ENCODE measurements at places on chromosomes 16 and 17.

- no peak for DNase-seq
These were observed 18.0 kb downstream of the PLCD3 start for GRCh38 chr17:45114117-45114932.

GRCh38 chr16:27980919-27981700, 82.4 kb downstream of the GSG1L start:
- DNase-seq: no peak

GRCh38 chr16:46426336-46426735, 194.8 kb downstream of the SHCBP1 start:
- no peak for DNase-seq

DNA sequence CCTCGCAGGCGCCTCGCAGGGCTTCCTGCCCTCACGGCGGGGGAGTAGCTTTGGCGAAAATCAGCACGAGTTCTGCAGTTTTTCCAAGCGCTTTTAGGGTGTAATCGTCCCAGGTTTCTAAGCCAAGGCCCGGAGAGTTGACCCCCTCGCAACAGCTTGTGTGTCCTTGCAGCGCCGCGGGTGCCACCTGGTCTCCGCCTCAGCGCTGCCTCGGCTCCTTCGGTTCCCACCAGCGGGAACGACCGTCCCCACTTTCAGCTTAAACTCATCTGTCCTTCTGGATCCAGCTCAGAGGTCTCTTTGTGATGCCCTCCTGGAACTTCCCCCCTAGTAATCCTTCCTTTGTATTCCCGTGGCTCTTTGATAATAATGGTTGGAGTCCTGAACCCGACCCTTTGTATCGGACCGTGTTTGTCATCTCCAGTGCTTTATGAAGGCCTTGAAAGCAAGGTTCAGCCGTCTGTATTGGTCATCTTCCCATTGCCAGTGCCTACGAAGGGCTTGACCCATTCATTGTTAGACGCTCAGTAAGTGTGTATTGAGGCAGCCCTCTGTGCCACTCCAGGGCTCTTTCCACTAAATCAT, 858 bp upstream of the SMARCE1 start:
- DNase-seq: no peak

- DNase-seq: no peak
These were observed 27.5 kb downstream of the TMEM238L start for GRCh38 chr17:10776381-10776780.

DNA sequence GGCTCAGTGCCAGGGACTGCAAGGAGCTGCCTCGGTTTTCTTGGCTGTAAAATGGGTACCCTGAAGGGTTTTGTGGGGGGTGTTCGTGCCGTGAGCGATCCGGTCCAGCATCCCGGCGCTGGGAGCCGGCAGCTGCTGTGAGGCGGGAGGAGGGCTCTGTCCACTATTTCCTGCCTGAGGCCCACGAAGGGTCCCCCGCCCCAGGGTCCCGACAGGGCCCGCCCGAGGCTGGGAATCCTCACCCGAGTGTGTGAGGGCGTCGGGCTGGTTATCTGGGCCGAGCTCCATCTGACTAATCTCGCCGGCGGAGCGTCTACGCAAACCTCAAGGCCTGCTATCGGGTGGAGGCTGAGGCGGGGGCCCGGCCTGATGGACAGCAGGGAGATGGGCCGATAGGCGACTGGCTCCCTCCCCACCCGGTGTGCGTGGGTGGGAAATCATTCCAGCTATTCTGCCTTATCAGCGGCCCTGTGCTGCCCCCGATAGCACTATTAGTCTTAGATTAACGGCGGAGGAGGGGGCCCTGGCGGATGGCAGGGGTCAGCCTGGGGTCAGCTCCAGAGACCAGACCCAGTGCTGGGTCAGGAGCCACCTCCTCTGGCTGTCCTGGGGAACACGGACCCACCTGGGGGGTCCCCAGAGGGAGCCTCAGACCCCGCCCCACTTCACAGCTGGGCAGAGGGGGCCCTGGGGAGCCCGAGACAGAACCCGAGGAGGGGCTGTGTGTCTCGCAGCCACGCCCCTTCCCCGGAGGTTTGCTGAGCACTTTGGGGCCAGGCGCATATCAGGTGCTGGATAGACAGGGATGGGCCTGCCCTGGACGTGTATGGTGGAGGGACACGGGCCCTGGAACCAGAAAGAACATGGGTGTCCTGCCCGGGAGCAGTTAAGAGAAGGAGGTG, 44.7 kb downstream of the ZFPM1 start:
- DNase-seq: no peak

DNA sequence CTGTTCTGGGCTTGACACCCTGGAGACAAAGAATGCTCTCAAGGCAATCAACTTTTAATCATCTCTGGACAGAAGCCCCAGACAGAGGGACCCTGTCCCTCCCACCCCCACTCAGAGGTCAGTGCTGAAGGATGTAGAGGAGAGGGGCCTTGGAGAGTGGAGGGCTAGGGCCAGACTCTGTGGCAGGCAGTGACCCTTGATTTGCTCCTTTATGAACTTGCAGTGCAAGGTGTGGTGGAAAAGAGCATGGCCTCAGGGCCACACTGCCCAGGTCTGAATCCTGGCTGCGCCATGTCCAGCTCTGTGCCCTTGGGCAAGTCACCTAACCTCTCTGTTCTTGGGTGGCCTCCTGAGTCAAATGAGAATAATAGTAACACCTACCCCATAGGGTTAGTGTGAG, 134.3 kb downstream of the TMEM132E start:
- no peak for DNase-seq

DNA sequence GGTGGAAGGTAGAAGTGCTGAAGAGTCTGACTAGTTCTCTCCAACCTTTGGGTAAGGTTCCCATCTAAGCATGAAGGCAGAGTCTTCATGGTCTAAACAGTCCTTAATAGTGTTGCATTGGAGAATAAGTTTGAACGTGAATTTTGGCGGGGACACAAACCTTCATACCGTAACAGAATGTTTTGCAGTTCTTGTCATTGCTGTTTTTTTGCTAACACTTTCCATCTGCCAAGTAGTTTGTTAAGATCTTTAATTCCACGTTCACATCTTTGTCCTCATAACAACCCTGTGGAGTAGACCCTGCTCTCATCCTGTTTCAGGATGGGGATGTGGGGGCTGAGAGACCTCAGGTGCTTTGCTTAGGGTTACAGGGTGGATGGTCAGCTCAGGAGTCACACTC, 936.9 kb upstream of the EEF2KMT start:
- no peak for DNase-seq

DNA sequence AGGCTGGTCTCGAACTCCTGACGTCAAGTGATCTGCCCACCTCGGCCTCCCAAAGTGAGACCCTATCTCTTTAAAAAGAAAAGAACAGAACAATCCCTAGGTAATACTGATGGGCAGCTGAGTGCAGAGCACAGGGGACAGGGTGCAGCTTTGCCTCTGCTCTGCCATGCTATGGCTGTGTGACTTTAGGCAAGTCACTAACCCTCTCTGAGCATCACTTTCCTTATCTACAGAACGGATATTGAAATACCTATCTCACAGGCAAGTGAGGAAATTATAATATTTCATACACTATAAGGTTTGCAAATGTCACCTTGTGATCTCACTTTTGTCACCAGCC, 4.1 kb downstream of the CASKIN2 start:
- no peak for DNase-seq

- DNase-seq: no peak
These were observed 27.8 kb downstream of the MARCHF10 start for GRCh38 chr17:62780269-62780668.

DNA sequence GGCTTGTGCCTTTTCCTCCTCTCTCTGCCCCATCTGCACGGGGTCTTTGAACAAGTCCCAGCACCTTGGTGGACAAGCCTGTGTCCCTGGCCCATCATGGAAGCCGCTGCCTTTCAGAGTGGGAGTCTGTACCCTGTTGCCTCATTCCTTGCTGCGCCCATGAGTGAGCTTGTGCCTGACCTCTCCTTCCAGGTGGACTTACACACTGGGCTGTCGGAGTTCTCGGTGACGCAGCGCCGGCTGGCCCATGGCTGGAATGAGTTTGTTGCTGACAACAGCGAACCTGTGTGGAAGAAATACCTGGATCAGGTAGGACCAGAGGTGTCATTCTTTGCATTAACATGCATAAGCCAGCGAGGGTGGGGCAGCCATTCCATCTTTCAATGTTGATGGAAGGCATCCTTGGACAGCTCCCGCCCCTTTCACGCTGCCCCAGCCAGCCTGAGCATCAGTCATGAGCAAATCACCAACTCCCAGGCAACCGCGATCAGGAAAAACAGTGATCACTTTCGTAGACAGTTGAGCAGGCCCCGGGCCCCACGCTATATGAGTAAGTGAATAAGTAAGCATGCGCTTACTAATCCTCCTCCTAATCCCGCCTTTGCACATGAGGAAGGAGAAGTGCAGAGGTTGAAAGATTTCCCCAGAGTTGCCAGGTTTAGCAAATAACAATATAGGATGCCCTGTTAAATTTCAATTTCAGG, 36.8 kb downstream of the ATP2C2 start:
- no peak for DNase-seq

- DNase-seq: no peak
These were observed 49.4 kb downstream of the CCDC42 start for GRCh38 chr17:8695241-8695640.

- no peak for DNase-seq
These were observed 2.4 kb downstream of the ANKRD13B start for GRCh38 chr17:29595107-29595942.

DNA sequence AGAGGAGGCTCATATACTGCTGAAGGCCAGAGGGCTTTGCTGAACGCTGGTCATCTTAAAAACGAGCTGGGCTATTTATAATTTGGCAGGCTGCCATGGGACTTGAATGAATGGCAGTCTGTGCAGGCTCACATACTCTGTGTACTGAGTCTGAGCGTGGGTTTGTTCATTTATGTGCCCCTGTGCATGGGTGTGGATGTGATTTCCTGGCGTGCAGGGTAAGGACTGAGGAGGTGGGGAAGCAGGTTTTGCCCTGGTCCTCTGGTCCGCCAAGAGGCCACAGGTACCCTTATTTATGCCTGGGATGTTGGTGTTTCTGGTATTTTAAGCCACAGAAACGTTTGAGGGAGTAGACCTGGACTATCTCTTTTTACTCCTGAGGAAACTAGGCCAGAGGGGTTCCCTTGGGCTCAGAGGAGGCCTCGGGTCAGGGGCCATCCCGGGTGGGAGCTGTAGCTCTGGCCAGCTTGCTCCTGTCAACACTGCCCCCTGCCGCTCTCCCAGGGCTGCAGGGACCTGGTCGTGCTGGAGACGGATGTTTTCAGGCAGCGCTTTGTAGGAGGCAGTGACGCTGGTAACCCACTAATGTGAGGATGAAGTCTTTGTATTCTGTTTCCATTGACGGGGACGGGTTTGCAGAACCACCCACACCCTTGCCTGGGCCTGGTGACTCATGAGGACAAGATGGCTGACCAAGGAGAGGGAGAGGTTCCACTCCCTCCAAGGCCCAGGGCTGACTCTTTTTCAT, 184.4 kb downstream of the MSI2 start:
- DNase-seq: peak; percentile 57

DNA sequence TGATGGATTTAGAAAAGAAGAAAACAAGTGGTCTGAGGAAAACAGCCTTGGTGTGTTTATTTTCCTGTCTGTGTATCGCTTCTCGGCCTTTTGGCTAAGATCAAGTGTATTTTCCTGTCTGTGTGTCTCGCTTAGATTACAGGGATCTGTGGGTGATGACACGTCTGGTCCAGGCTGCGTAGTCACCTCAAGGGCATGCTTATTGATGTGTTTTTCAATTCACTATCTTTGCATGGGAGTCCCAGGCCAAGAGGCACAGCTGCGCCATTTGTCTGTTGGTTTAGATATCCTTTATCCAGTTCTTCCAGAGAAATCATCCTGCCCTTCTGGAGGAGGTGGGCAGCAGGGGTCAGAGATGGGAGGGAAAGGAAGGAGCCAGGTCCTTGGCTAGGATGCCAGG, 47.1 kb upstream of the STH start:
- no peak for DNase-seq

GRCh38 chr16:75774197-75774596, 47.9 kb upstream of the CPHXL start:
- no peak for DNase-seq

GRCh38 chr17:57874434-57875289, 24.8 kb upstream of the MRPS23 start:
- no peak for DNase-seq

DNA sequence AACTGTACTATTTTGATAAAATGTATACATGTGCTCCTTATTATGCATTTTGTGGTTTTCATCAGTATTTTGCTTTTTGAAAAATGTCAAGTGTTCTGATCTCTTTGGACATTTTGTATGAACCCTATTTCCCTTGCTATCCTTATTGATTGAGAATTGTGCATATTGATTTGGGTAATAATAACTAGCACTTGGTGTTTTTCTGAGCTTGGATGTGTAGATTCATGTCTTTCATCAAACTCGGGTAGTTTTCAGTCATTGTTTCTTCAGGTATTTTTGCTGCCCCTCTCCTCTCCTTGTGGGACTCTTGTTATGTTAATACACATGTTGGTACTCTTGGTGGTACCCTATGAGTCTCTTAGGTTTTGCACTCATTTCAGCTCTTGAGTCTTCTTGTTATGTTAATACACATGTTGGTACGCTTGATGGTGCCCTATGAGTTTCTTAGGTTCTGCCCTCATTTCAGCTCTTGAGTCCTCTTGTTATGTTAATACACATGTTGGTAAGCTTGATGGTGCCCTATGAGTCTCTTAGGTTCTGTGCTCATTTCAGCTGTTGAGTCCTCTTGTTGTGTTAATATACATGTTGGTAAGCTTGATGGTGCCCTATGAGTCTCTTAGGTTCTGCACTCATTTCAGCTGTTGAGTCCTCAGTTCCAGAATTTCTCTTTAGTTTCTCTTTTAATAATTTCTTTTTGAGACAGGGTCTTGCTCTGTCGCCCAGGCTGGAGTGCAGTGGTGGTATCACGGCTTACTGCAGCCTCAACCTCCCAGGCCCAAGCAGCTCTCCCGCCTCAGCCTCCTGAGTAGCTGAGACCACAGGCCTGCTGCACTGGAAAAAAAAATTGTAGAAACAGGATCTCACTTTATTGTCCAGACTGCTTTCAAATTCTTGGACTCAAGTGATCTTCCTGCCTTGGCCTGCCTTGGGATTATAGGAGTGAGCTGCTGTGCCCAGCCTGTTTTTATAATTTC, 19.3 kb downstream of the ZNF750 start:
- DNase-seq: no peak

DNA sequence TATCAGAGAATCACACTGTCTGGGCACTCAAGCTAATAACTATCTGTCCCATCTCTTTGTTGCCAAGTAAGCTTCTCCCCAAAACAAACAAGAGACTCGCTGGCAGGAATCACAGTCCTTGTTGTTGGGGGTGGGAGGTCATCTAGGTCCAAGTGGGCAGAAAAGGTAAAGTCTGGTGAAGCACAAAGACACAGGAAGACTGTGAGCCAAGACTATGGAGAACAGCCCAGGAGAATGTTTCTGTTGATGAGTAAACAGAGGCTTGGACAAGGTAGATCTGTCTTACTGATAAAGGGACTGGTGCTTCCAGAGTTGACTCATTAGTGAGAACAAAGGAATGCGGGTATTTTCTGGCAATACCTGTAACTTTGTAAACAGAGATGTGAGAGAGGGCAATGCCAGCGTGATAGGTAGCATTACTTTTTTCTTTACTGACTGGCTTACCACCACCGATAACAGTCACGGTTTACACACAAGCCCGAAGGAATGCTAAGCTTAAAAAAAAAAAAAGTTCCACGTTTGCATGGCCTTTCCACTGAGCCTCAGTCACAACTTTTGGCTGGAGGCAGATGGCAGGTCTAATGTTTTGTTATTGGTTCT, 11.5 kb upstream of the MMD start:
- no peak for DNase-seq
